ENCODE measurements at places on chromosomes 3 and 15. TPM values are rescaled to one million over a fixed set of nuclear protein-coding genes. Genes with fewer than 3 reads are reported as not detected.

Gene CTXN2
- not detected for total RNA-seq

Gene CLDN16
- total RNA-seq = not detected

Gene DZIP1L
- total RNA-seq = 22.2 TPM

Gene RHCG
- 0.16 TPM for total RNA-seq

Gene PLA2G4F
- under 0.01 TPM for total RNA-seq

Gene TRH
- total RNA-seq = not detected

Gene SERINC4
- not detected for total RNA-seq

Gene TXNRD3
- 14.7 TPM for total RNA-seq

Gene ACTRT3
- total RNA-seq = 7.1 TPM

Gene THBS1
- total RNA-seq = 791 TPM

Gene SLC24A5
- not detected for total RNA-seq

Gene TLR9
- under 0.01 TPM for total RNA-seq

Gene DPP8
- 33.7 TPM for total RNA-seq

Gene KIF7
- total RNA-seq = 15.1 TPM

Gene SPATA12
- not detected for total RNA-seq

Gene UPK1B
- under 0.01 TPM for total RNA-seq

Gene ARL14
- total RNA-seq = not detected

Gene TNFSF10
- 9.2 TPM for total RNA-seq

Gene ACOX2
- total RNA-seq = 28.2 TPM

Gene TMEM40
- total RNA-seq = not detected

Gene CDHR4
- 0.43 TPM for total RNA-seq

Gene GPR27
- total RNA-seq = not detected

Gene CASR
- total RNA-seq = not detected

Gene COL6A5
- not detected for total RNA-seq

Gene LSAMP
- 10.7 TPM for total RNA-seq

Gene NGLY1
- 20.0 TPM for total RNA-seq

Data from bronchial smooth muscle cell (primary cell).